ENCODE measurements at places on chromosomes 4 and X.
A peak's percentile ranks its signal among the peaks of the same experiment; 100 is the strongest.

DNA sequence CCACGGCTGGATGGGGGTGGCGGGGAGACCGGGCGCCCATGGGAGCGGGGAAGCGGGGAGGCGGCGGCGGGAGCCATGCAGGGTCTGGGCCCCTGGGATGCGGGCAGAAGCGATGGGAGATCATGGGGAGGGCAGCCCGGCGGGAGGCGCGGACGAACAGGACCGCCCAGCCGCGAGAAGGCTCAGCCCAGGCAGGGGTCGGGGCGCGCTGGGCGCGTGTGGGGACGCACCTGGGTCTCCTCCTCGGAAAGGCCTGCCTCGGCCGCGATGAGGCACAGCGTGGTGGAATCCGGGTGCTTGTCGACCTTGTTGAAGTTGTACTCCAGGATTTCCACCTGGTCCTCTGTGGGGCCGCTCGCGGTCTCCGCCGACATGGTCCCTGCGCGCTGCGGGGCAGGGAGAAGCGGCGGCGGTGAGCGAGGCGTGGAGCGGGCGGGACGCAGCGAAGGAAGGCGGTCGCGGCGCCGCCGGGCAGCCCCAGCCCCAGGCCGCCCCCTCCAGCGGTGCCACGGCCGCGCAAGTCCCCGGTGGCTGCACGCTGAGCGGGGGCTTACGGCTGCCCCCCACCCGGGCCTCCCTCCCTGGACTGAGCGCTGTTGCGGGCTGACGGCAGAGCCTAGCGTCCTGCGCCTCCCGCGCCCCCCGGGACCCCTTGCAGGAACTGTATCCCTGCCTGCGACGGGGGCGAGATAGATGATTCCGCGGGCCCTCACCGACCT lies 25.3 kb downstream of the HOPX start:
- H3K27me3 ChIP-seq: peaks cover 63% of the 10 kb centered on the region
- no peak overlapping the region for H3K27ac ChIP-seq
- no peaks in the 10 kb centered on the region for H3K4me1 ChIP-seq
- H3K36me3 ChIP-seq: no peaks in the 10 kb centered on the region
- no peak for DNase-seq

DNA sequence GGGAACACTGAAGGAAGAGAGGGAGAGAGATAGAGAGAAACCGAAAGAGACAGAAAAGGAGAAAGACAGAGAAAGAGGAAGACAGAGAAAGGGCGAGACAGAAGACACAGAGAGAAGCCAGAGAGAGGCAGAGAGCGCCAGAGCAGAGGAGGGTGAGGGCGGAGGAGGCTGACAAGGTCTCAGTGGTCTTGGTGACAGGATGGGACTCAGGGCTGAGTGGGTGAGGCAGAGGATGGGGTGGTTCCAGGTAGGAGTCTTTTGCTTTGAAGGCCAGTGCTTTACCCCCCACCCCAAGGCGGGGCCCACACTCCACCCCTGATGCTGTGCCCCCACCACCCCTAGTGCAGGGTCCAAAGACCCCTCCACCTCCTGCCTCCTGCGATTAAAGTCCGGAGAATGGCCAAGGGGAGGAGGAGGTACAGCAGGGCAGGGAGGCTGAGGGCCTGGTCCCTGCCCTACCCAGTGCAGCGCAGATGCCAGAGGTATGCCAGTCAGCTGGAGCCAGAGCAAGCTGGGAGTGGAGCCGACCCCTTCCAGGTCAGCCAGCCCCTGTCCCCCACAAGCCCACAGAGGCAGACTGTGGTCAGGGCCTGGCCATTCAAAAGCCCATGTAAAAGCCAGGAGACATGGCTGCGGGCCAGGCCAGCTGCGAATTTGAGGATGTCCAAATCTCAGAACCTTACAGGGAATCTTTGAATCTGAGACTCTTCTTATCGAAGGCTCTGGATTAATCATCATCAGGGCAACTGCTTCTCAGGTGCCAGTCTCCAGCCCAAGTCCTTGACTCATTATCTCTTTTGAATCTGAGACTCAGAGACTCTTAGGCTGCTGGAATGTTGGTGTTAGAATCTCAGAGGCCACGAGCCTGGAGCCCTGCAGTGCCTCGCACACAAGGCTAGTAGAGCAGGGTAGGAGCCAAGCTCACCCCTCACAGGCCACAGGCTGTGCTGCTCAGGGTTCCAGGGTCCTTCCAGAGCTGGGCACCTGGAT lies 758 bp downstream of the IQSEC2 start:
- H3K27ac ChIP-seq: peak overlapping the region; percentile 83
- H3K36me3 ChIP-seq: no peaks in the 10 kb centered on the region
- H3K4me3 ChIP-seq: peak overlapping the region; percentile 84
- peaks cover 29% of the 10 kb centered on the region for H3K4me1 ChIP-seq
- peak; percentile 48 for DNase-seq

DNA sequence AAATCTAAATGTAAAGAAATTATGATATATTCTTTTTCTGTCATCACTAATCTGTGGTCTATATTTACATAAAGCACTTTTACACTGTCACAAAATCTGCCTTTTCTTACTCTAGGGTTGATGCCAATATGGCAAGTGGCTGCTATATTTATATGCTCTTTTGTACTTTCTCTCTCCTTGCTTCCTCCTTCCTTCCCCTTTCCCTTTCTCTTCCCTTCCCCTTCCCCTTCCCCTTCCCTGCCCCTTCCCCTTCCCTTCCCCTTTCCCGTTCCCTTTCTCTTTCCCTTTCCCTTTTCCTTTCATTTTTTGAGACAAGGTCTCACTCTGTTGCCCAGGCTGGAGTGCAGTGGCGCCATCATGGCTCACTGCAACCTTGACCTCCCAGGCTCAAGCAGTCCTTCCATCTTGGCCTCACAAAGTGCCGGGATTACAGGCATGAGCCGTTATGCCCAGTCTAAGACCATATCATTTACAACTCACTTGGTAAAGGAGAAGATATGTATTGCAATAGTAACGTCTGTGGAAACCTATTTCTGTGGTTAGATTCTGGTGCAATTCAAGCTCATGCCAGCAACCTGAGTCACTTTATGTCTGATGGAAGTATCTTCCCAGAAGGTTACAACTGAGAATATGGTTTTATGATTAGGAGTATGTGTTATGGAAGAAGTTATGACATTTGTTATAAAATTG lies 13.9 kb upstream of the PLAC8 start:
- H3K36me3 ChIP-seq: peaks cover 4% of the 10 kb centered on the region
- no peaks in the 10 kb centered on the region for H3K27me3 ChIP-seq
- peak overlapping the region; percentile 94 for H3K27ac ChIP-seq
- H3K4me3 ChIP-seq: peak overlapping the region; percentile 78
- H3K4me1 ChIP-seq: peaks cover 14% of the 10 kb centered on the region
- peak; percentile 89 for DNase-seq

DNA sequence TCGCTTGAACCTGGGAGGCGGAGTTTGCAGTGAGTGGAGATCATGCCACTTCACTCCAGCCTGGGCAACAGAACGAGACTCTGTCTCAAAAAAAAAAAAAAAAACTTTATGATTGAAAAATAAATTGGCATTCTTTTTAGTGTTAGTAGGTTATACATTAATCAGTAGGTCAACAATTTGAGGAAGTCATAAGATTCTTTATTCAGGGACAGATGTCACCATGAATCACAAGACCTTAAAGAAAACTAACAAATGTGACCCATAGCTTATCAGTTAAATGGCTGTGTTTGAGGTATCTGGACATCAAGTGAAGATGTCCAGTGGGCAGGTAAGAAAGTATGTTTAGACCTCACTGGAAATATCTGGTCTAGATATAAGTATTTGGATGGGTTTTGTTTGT lies 9.3 kb upstream of the PRMT9 start:
- no peak overlapping the region for H3K27ac ChIP-seq
- H3K36me3 ChIP-seq: no peaks in the 10 kb centered on the region
- peaks cover 13% of the 10 kb centered on the region for H3K27me3 ChIP-seq
- no peak overlapping the region for H3K4me3 ChIP-seq
- H3K4me1 ChIP-seq: no peaks in the 10 kb centered on the region
- no peak for DNase-seq

DNA sequence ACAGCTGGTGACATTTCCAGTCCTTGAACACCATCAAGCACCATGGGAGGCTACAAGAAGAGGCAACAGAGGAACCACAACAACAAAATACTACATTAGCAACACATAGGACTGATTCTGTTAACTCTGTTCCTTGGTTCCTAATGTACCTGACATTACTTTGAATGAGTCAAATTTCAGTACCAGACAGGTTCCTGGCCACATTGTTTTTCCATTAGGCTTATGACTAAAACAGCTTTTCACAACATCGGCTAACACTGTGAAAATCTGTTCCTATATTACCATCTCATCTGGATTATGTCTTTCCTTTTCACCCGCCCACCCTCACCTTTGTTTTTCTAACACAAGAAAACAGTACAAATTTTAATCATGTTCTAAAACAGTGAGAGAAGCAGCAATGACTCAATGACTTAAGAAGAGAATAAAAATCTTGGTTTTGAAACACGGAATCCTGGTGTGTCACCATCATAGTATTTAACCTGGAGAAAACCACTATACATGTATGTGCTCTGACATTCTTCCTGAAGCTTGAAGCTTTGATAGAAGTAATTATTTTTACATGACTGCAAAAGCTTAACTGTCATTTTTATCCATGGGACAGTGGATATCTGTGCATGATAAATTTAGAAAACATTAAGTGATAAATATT lies 143.9 kb downstream of the SCFD2 start:
- peaks cover 5% of the 10 kb centered on the region for H3K4me1 ChIP-seq
- H3K27ac ChIP-seq: no peak overlapping the region
- H3K4me3 ChIP-seq: no peak overlapping the region
- H3K36me3 ChIP-seq: peaks cover 17% of the 10 kb centered on the region
- no peaks in the 10 kb centered on the region for H3K27me3 ChIP-seq
- DNase-seq: no peak

DNA sequence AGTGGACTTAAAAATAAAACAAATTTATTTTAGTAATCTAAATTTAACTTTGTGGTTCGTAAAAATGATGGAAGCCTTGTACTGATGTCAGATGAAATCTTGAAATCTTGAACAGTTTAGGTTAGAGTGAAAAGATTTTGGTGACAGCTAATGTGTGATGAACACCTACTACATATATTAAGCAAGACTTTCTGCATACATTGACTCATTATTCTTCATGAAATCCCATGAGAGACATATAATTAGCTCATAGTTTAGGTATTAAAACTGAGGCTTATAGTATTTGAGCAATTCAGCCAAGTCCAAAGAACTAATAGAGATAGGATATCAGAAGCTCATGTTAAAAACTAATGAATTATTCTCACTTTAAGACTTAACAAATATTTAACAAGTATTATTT lies 66.9 kb upstream of the PCDH7 start:
- H3K36me3 ChIP-seq: peaks cover 3% of the 10 kb centered on the region
- no peaks in the 10 kb centered on the region for H3K27me3 ChIP-seq
- no peak for DNase-seq
- no peak overlapping the region for H3K4me3 ChIP-seq
- H3K27ac ChIP-seq: no peak overlapping the region

DNA sequence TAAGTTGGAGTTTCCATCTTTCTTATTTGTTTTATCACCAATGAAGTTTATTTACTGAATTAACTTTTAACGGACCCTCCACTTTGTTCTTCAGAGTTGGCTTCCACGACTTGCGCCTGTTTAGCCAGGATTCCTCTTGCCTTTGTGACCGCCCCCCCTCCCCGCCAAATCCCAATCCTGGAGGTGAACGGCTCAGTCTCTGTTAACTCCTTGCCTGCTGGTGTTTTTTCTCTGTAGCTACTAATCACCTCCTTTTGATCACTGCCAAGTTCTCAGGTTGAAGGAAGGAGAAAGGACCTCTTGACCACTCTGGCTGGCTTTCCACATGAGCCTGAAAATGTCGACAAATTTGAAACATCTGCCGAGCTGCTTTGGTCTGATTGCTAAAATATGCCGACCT lies 46.8 kb upstream of the BCOR start:
- DNase-seq: no peak
- H3K4me3 ChIP-seq: peak overlapping the region; percentile 86
- no peak overlapping the region for H3K27ac ChIP-seq
- H3K27me3 ChIP-seq: no peaks in the 10 kb centered on the region
- no peaks in the 10 kb centered on the region for H3K36me3 ChIP-seq

All from HFFc6 (cell line).